ENCODE measurements at places on chromosomes 7 and 10.

DNA sequence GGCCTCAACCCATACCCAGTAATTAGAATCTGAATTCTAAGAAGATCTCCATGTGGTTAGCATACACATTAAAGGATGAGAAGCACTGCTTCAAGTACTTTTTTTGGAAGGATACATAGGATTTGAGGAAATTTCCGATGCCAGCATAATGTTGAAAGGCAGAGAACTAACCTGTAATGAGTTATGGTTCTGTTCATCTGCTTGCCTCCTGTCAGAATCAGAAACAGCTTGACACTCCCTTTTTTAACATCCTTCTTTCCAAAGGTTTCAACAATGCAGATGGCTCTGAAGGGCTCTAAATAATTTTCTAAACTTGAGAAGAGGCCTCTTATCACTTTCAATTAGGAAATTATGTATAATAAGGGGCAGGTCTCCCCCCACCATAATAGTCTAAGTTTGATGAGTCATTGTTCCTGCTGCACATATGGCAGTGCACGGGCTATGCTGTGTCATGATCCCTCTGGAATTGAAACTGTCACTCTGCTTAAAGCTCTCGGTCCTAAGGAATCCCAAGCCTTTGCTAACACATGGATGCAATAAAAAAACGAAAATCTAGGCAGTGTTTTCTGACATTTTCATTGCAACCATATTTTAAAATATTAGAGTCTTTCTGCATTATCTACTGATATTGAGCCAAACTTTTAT lies 291.2 kb upstream of the FZD1 start:
- no peak for DNase-seq

DNA sequence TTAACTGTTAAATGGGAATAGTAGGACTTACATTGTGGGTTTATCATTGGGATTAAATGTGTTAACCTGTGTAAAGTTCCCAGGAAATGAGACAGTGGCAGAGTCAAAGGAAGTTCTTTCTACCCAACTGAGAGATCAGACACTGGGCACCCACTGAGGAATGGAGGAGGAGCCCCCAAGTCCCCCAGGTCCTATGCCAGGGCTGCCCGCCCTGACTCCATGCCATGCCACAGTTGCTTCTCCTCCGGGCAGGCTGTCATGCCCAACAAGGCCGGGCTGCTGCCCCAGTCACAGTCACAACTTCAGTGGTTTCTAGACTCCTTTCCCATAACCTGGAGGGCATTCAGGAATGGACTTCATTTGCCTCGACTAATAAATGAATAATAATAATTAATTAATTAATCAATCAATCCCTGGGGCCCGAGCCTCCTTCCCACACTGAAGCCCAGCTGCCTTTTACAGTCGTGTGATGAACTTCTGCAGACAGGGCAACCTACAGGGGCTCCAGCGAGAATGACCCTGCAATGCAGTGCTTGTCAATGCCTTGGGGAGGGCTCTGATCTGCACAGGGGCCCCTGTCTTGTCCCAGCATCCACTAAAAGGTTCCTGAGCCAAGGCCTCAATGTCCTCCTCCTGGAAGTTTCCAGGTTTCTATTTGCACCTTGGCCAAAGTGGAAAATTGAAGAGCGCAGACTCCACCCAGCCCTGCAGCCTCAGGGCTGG lies 32.4 kb downstream of the DRGX start:
- no peak for DNase-seq

DNA sequence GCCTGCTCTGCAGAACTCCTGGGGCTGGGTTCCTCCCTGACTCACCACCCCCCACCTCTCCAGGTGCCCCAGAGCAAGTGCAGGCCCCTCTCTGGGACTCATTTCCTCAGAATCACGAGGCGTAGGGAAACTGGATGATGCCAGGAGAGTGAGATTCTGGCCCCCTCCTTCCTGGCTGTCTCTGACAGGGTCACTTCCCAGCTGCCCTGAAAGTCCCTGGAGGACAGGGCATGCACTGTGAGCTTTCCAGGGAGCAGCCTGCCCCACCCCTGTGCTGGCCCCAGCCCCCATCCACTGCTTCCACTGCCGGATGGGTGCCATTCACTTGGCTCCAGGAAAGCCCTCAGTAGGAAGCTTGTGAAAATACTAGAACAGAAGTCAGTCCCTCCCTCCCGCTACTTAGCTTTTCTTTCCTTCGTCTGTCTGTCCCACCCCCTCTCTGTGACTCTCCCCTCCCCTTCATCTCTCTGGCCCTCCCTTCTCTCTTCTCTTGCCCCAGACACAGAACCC lies 10.4 kb downstream of the TACR2 start:
- DNase-seq: no peak

GRCh38 chr10:123062726-123063125 lies 53.9 kb downstream of the ACADSB start:
- DNase-seq: no peak

GRCh38 chr7:22589641-22590201 lies 89.7 kb upstream of the STEAP1B start:
- DNase-seq: no peak

- DNase-seq: no peak
Measured at GRCh38 chr10:33986016-33986415, 651.5 kb upstream of the NRP1 start.

DNA sequence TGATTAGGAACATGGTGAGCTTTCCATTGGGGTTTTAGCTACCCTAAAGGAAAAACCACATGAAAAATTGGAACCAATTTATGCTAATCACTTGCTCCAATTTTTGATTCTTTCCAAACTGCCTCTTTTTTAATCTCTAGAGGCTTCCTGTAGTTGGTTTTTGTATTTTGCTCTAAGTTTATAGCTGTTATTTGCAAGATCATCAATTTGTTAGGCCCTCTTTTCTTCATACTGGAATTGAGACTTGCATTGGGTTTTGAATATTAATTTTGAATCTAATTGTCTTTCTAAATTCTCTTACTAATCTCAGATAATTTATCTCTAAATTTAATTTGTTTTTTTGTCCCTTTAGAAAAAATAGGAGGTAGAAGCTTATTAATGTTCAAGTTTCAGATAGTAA lies 713.3 kb downstream of the REEP3 start:
- DNase-seq: no peak

DNA sequence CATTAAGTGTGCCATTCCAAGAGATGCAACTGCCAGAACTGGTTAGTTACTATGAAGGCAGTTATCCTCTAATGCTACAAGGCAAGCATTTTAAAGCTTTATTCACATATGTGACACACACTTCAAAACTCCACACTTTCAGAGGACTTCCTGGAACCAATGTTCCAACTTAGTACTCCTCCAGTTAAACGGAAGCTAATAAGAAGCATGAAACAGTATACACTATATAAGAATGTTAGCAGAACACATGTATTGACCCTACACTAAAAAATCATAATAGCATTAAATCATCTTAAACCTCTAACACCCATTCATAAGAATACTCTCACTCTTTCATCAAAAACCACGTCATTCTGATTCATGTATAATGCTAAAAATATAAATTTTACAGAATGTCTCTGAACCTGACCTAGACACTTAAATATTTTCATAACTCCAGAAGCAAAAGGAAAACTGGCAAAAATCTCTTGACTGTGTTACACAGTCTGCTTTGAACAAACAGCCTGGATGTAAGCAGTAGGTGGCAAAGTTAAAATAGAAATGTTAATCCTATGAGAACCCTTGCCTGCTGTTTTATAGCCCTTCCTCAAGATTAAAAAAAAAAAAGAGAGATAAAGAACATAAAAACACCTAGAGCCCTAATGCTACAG lies 135.0 kb downstream of the SEMA3C start:
- DNase-seq: no peak

GRCh38 chr7:105153531-105153930 lies 139.5 kb downstream of the KMT2E start:
- DNase-seq: no peak

GRCh38 chr7:18846765-18847215 lies 270.6 kb downstream of the TWIST1 start:
- DNase-seq: no peak

DNA sequence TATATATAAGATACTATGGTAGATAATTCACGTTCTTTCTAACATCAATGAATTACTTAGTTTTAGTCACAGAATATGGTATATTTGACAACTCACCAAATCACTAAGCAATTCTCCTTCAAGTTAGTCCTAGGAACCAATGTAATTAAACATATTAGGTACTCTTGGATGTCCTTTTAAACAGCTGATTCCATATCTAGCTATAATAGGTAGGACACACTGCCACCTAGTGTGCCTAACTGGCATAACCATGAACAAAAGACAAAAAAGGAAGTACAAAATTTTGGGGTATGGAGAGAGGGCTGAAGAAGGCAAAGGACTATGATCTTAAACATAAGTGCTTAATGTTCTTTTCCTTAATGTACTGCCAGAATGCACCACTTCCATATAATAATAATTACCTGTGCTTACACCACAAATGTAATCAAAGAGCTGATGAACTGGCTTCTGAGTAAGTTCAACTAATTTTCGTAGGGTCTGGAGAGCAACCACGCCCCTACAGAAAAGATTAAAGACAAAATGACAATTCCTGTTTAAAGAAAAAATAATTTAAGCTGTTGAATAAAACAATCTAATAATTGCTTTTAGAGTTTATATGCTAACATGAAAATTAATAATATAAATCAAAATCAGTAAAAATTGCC lies 28.7 kb downstream of the PNPLA8 start:
- DNase-seq: peak; percentile 77

GRCh38 chr7:39741942-39742623 lies 118.7 kb downstream of the RALA start:
- DNase-seq: no peak

DNA sequence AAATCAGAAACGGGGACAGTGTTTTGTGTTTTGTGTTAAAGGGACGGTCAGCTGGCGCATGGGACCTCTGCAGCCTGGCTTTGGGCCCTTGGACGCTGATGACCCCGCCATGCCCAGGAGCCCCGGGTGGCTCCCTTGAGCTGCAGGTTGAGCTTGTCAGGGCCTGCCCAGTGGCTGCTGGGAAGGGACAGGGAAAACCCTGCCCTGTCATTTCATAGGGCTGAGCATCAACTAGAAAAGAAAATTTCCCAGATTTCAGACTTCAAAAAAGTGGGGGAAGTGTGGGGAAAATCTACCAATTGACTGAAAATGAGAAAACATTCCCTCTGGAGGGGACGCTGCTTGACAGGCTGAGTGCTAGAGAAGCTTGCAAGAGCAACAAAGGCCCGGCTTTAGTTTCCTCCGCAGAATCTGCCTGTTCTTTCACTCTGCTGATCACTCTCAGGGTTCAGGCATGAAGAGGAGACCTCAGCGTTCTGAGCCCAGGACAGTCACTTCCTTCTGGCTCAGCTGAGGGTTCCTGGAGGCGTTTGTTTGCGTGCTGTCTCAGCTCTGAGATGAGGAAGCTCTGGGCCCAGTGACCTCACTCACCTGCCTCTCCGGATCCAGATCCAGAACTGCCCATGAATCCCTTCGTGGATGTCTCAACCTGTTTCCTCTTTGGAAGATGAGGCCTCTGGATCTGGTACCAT lies 18.6 kb upstream of the DNAJB6 start:
- DNase-seq: no peak

- DNase-seq: no peak
Measured at GRCh38 chr10:64363687-64364086, 842.5 kb downstream of the REEP3 start.

- DNase-seq: peak; percentile 56
Measured at GRCh38 chr10:113385021-113385999, 167.5 kb upstream of the HABP2 start.

DNA sequence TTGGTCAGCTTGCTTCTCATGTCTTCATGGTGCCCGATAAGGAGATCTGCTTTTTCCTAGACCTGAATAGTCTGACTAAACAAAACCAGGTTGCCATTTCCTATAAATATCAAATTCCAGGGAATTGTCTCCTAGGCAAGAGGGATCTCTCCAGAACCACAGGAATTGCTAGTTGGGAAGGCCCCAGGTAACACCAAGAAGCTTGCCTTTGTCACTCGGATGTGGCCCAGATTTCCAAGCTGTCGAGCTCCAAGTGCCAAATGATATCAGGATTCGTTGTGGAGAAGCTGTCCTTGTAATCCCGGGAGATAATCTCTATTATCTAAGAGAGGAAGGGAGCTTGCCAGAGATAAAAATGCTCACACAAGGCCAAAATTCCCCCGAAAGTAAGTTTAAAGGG lies 1288.5 kb upstream of the AUTS2 start:
- DNase-seq: no peak

DNA sequence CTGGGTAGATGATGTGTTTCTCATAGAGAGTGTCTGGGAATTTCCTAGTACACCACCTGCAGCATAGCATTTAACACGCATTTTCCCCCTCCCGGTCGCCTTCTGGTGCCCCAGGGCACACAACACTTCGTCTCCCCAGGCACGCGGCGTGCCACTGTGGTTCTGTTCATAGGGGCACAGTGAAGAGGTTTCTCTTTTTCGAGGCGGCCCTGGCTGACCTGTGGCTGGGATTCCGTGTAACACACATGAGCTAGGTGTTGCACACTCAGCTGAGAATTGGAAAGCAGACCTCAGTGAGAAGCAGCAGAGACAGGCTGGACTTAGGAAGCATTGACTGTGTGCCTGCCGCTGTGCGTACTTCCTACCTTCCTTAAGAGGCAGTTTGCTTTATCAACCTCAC lies 214.3 kb upstream of the SHH start:
- no peak for DNase-seq

DNA sequence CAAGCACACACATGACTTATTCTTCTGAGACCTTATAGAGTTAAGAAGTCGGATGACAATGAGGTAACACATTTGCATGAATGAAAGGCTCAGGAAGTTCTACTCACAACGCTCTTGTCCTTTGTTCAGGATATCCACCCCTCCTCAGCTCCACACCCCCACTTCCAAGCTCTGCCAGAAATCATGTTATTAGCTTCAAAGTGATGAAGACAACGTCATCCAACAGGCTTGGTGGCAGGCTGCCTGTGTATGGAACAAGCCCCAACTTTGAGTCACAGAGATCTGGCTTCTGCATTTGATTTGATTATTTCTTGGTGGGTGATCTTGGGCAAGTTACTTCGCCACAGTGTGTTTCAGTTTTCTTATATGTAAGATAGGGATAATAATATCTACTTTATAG lies 12.4 kb upstream of the BMPER start:
- DNase-seq: no peak

DNA sequence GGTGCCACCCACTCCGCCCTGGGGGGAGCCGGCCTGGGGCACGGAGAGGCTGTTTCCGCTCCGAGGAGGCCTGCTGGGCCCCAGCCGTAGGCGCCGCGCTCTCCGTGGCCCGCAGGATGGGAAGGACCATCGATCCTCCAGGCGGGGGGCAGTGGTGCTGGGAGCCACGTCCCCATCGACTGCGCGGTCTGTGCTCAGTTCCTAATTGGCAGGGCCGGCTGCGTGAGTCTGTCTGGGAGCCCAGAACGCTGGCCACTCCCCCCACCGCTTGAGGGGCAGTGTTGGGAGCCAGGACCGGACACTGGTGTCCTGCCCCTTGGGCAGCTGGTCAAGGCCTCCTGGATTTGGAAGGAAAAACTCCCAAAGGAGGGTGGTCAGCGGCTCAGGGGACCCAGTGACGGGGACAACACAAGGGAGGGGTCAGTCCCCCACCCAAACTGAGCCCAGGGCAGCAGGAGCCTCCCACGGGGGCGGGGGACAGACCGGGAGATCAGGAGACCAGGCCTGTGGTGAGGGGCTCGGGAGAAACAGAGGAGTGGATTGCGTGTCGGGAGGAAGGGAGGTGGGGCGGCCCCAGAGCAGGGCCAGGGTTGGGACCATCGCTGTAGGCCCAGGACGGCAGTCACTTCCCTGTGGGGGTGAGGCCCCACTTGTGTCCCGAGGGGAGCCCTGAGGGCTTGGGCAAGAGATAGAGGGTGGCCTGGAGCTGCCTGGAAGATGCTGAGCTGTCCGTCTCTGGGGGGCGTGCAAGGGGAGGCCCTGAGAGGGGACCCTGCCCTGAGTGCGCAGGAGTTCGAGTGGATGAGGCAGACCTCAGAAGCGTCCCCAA lies 89.0 kb downstream of the UNCX start:
- no peak for DNase-seq

GRCh38 chr10:88071879-88072278 lies 208.5 kb downstream of the PTEN start:
- peak; percentile 51 for DNase-seq
